ENCODE measurements at places on chromosomes 1 and 21.

GRCh38 chr1:93937997-93938396 is 28.8 kb upstream of the GCLM start:
- no peak for DNase-seq

- DNase-seq = no peak
These were observed 89.8 kb downstream of the OLFML2B start for GRCh38 chr1:161933592-161934588.

GRCh38 chr1:4959216-4959615 is 304.8 kb downstream of the AJAP1 start:
- DNase-seq = no peak

DNA sequence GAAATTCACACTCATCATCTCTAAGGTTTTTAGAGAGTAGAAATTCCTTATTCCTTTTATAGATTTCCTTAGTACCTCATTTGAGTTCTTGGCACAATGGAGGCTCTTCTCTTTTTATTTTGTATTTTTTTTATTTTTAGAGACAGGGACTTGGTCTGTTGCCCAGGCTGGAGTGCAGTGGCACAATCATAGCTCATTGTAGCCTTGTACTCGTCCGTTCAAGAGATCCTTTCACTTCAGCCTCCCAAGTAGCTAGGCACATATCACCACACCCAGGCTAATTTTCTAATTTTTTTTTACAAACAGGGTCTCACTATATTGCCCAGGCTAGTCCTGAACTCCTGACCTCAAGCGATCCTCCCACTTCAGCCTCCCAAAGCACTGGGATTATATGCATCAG is 29.6 kb downstream of the RGL1 start:
- peak; percentile 11 for DNase-seq

DNA sequence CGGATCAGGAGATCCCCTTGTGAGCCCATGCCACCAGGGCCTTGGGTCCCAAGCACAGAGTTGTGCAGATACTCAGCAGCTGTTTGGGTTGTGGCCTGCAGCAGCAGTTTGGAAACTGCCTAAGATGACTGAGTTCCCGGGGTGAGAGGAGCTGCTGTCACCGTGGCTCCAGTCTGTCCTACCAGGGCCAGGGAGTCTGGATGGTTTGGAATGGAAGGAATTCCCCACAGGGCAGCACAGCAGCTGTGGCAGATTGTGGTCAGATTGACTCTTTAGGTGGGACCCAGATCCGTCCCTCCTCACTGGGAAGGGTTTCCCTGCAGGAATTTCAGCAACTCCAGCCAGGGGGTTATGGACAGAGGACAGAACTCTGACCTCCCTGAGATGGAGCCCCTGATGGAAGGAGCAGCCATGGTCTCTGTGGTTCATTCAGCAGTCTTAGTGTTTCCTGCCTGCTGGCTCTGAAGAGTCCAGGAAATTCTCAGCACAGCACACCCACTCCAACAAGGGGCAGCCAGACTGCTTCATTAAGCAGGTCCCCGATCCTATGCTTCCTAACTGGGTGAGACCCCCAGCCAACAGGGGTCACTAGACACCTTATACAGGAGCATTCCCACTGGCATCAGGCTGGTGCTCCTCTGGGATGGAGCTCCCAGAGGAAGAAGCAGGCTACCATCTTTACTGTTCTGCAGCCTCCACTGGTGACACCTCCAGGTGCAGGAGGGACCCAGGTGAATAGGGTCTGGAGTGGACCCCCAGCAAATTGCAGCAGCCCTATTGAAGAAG is 51.5 kb upstream of the TNFSF4 start:
- DNase-seq = no peak

- DNase-seq = no peak
These were observed 53.5 kb upstream of the S1PR1 start for GRCh38 chr1:101183388-101183699.

GRCh38 chr1:217856342-217857034 is 225.3 kb downstream of the SPATA17 start:
- DNase-seq = no peak

Measured in NCI-H2029 (cell line).